ENCODE measurements at places on chromosomes 7 and 10.

GRCh38 chr10:116270771-116271592, 2.0 kb downstream of the GFRA1 start:
- DNase-seq, result no peak

GRCh38 chr7:41374150-41374848, 328.6 kb downstream of the INHBA start:
- no peak for DNase-seq

DNA sequence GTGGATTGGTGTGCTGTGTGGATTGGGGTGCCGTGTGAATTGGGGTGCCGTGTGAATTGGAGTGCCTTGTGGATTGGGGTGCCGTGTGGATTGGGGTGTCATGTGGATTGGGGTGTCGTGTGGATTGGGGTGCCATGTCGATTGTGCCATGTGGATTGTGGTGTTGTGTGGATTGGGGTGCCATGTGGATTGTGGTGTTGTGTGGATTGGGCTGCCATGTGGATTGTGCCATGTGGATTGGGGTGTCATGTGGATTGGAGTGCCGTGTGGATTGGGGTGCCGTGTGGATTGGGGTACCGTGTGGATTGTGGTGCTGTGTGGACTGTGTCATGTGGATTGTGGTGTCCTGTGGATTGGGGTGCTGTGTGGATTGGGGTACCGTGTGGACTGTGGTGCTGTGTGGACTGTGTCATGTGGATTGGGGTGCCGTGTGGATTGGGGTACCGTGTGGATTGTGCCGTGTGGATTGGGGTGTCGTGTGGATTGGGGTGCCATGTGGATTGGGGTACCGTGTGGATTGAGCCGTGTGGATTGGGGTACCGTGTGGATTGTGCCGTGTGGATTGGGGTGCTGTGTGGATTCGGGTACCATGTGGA, 120.6 kb upstream of the NPS start:
- DNase-seq, result no peak

GRCh38 chr10:23445591-23445990, 6.7 kb downstream of the OTUD1 start:
- no peak for DNase-seq

- no peak for DNase-seq
These were observed 62.0 kb upstream of the AKR1E2 start for GRCh38 chr10:4763960-4764428.

All from globus pallidus (tissue), 1 donor.